Forelimb muscle (tissue), 1 donor: ENCODE measurements at places on chromosomes 1 and 21. TPM values are rescaled to one million over a fixed set of nuclear protein-coding genes. Genes with fewer than 3 reads are reported as not detected.

Gene VAV3
- 3.3 TPM for polyA plus RNA-seq

Gene FAM110D
- 0.76 TPM for polyA plus RNA-seq

- DNase-seq, result no peak
Measured at GRCh38 chr1:163471779-163472650, 150.3 kb downstream of the NUF2 start.

GRCh38 chr1:204921855-204922516 lies 51.3 kb downstream of the NFASC start:
- DNase-seq, result no peak

Gene YOD1
- polyA plus RNA-seq, result 6.8 TPM

Gene POMGNT1
- polyA plus RNA-seq, result 47.8 TPM

DNA sequence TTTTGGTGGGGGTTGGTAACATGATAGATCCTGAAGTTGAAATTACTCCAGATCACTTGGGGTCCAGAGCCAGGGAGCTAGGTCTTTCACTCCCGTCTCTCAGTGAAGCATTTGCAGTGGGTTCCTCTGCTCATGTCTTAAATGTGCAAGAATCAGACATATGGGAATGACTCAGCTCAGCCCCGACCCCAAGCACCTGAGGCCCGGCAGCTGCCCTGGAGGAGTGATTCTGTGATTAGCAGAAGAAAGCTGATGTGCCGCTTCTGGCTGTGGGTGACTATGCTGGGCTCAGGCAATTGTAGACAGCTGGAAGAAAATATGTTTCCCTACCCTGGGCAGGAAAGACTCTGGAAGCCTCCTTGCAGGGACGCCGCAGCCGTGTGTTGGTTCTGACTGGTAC lies 601.7 kb downstream of the NPHP4 start:
- DNase-seq, result no peak
